ENCODE measurements at places on chromosomes 2 and 18.
A peak's percentile ranks its signal among the peaks of the same experiment; 100 is the strongest.

DNA sequence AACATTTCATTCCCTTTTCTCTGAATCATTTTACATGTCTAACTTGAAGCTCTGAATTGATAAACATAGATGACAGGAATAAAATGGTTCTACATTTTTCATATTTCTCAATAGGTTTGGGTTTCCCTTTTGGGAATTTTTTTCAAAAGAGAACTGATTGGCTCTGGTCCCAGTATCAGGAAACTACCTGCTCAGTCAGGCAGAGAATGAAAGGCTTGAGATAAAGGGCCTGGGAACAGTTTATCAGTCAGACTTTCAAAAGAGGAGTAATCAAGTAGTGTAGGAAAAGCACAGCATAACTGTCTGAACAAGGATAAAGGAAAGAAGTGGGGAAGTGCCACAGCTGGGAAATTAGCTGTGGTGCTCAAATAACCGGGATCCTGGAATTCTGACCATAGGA lies 28.3 kb upstream of the CCL20 start:
- no peak for DNase-seq

DNA sequence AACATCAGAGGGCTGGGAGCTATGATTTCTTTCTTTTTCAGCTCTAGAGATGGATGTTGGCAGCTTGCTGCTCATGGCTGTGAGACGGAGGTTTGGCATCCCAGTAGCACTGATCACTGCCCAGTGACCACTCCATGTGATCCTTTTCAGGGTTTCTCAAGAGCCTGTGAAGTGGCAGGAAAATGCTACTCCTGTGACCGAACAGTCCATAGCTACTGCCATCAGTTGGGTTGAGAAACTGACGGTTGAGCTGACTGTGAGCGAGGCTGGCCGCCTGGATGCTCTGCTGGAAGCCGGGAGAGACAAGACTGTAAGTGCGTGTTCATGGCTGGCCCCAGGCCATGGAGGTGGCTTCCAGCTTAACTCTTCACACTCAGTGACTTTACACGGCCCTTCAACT lies 34.2 kb downstream of the VWA3B start:
- no peak for DNase-seq

DNA sequence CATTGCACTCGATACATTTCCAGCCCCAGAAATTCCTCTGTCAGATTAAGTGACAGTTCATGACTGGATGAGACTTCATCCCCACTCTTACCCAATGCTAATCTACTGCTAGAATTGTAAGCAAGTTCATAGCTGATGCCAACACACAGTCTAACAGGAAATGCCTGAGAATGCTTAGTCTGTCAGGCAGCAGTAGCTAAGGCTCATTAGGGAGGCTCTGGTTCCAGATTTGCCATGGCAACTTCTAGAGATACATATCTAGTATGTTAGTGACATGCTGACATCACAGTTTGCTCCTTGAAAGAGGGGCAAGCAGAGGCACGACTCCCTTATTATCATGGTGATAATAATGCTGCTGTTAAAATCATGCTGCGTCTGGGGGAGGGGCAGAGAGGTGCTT lies 198.4 kb downstream of the RBM43 start:
- peak; percentile 12 for DNase-seq

DNA sequence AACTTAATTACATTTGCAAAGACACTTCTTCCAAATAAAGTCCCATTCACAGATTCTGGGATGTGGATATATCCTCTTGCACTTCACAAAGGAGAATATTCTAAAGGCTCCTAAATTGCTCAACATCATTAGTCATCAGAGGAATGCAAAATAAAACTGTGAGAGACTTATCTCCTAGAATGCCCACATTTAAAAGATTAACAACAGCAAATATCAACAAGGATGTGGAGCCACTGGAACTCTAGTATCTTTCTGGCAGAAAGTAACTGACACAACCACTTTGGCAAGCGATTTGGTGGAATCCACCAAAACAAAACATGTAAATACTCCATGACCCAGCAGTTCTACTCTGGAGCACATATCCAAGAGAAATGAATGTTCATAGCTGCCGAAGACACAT lies 4.6 kb downstream of the NEU2 start:
- DNase-seq = peak; percentile 65

DNA sequence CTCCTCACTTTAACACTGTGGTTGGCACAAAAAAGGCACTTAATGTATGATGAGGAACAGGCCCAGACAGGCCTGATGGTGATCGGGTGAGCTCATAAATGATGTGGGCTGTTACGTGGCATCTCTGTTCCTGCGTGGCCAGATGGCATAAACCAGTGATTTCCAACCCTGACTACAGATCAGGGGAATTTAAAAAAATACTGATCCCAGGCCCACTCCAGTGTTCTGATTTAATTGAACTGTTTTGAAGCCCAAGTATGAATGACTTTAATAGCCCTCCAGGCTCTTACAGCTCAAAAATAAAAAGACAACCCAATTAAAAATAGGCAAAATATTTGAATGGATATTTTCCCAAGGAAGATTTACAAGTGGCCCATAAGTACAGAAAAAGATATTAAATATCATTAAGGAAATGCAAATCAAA lies 48.2 kb downstream of the LIPG start:
- no peak for DNase-seq

- DNase-seq = no peak
These were observed 28.6 kb upstream of the MBOAT2 start for GRCh38 chr2:9032121-9032520.

DNA sequence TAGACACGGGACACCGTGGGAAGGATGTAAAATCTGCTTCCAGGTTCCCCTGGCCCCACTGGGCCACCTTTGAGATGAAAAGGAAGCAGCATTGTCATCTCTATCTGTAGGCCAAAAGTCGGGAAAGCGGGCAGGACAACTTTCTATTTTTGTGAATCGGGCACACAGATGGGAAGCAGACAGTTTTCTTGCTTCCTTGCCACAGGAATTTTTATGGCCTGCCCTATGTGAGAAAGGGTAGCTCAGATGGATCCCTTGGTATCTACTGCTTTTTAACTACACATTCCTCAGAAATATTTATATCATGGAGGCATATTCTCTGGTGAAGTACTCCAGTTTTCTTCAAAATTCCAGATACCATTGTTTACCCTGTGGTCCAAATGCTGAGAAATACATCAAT lies 735.5 kb downstream of the CBLN2 start:
- peak; percentile 46 for DNase-seq

DNA sequence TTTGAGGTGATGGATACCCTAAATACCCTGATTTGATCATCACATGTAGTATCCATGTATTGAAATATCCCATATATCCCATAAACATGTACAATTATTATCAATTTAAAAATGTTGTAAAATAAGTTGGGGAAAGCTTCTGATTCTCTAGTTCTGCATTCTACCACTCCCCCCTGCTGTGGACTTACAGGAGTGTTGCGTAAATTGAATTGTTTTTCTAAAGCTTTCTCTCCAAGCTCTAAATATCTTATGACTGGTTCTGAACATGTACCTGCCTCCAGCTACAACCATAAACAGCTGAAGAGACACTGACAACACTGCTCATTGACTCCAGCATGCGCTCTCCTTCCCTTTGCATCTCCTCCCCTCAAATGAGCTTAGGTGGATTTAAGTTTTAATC lies 145.2 kb downstream of the MGAT5 start:
- DNase-seq = no peak

GRCh38 chr18:50262977-50263376 lies 3.3 kb downstream of the CFAP53 start:
- no peak for DNase-seq

- no peak for DNase-seq
These were observed 110.3 kb upstream of the TTN start for GRCh38 chr2:178917555-178917954.

Measured in A172 (cell line).